ENCODE measurements at places on chromosomes 1 and 21. TPM values are rescaled to one million over a fixed set of nuclear protein-coding genes. Genes with fewer than 3 reads are reported as not detected.

DNA sequence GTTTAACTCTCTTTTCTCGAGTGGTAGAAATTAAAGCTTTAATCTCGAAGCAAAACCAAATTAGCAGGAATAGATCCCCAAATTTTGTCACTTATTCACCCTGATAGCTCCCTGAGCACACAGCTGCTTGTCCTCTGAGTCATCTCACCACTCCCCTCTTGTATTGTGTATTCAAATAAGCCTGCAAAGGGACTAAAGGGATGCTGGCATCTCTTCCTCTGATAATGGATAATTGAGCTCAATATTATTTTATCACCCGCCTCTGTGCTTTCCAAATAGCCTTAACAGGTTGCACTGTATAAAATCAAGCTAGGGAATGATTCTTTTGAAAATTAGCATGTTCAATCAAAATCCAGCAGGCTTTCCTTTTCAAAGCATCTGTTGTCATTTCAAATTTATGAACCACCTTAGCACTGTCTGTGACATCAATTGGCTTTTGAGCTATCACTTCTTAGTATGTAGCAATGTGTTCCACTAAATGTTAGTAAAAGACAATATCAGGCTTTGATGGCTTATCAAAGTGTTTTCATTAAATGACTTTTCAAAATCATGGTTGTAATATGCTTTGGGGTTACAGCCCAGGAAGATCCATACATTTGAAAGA, 561.6 kb downstream of the PLA2G4A start:
- H3K36me3 ChIP-seq = no peaks in the 10 kb centered on the region
- no peak for DNase-seq
- H3K27ac ChIP-seq = no peak overlapping the region
- no peaks in the 10 kb centered on the region for H3K27me3 ChIP-seq

GRCh38 chr1:99781798-99782197, 15.4 kb upstream of the FRRS1 start:
- no peak overlapping the region for H3K27ac ChIP-seq
- H3K4me1 ChIP-seq = no peaks in the 10 kb centered on the region
- no peak overlapping the region for H3K4me3 ChIP-seq
- no peak for DNase-seq
- H3K27me3 ChIP-seq = peaks cover 28% of the 10 kb centered on the region

DNA sequence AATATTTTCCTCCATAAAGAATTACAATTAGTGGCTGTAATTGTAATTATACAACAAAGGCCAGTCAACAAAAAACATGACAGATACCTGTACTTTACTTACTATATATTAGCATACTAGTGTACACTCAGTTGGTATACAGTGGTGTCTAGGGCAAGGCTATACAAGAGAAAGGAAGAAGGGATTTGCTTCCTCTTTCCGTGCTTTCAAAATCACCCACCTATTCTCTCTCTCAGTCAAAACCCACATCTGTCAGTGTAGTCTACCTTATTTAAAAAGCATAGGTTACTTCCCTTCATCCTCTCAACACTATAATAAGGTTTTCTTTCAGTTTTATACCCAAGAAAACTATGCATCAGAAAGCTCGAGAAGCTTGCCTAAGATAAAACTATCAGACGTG, 355.8 kb upstream of the NR5A2 start:
- no peak for DNase-seq
- H3K27me3 ChIP-seq = peaks cover 62% of the 10 kb centered on the region
- no peaks in the 10 kb centered on the region for H3K4me1 ChIP-seq
- no peaks in the 10 kb centered on the region for H3K36me3 ChIP-seq
- no peak overlapping the region for H3K27ac ChIP-seq

- peaks cover 19% of the 10 kb centered on the region for H3K4me1 ChIP-seq
- no peaks in the 10 kb centered on the region for H3K36me3 ChIP-seq
- no peaks in the 10 kb centered on the region for H3K27me3 ChIP-seq
- no peak for DNase-seq
- no peak overlapping the region for H3K4me3 ChIP-seq
Observed at GRCh38 chr1:241985787-241986186, 13.1 kb downstream of the MAP1LC3C start.

- no peaks in the 10 kb centered on the region for H3K36me3 ChIP-seq
- no peak for DNase-seq
- no peak overlapping the region for H3K4me3 ChIP-seq
- H3K27ac ChIP-seq = no peak overlapping the region
Observed at GRCh38 chr1:74684301-74684700, 10.7 kb upstream of the ERICH3 start.

GRCh38 chr1:117388328-117388727, 21.1 kb downstream of the MAN1A2 start:
- no peak for DNase-seq
- peaks cover 8% of the 10 kb centered on the region for H3K4me1 ChIP-seq
- no peaks in the 10 kb centered on the region for H3K27me3 ChIP-seq
- no peak overlapping the region for H3K27ac ChIP-seq

- peak overlapping the region; percentile 76 for H3K27ac ChIP-seq
- H3K36me3 ChIP-seq = peaks cover 64% of the 10 kb centered on the region
- no peak for DNase-seq
- H3K4me3 ChIP-seq = no peak overlapping the region
- H3K27me3 ChIP-seq = no peaks in the 10 kb centered on the region
Observed at GRCh38 chr1:42937836-42938644, 20.6 kb downstream of the SLC2A1 start.

GRCh38 chr21:28257276-28257675, 735.4 kb downstream of the LTN1 start:
- no peak for DNase-seq
- H3K36me3 ChIP-seq = no peaks in the 10 kb centered on the region
- H3K27me3 ChIP-seq = no peaks in the 10 kb centered on the region
- peaks cover 24% of the 10 kb centered on the region for H3K4me1 ChIP-seq
- H3K27ac ChIP-seq = no peak overlapping the region

GRCh38 chr21:40568807-40569206, 278.2 kb downstream of the DSCAM start:
- H3K4me1 ChIP-seq = no peaks in the 10 kb centered on the region
- no peaks in the 10 kb centered on the region for H3K27me3 ChIP-seq
- no peak for DNase-seq
- H3K4me3 ChIP-seq = no peak overlapping the region
- no peaks in the 10 kb centered on the region for H3K36me3 ChIP-seq

DNA sequence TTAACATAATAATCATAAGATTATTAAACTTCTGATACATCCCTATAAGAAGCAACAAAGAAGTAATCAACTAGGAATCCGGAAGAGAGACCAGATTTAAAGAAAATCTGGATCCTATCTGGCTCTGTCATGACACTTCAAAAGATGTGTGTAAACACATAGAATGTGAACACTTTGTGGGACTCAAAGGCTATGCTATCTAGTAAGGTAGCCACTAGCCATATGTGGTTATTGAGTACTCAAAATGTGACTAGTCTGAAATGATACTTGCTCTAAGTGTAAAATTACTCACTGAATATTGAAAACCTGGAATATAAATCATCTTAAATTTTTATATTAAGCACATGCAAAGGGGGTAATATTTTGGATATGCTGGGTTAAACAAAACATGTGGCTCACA, 8.7 kb downstream of the FUBP1 start:
- H3K4me1 ChIP-seq = peaks cover 32% of the 10 kb centered on the region
- no peaks in the 10 kb centered on the region for H3K27me3 ChIP-seq
- no peak for DNase-seq
- H3K36me3 ChIP-seq = peaks cover 43% of the 10 kb centered on the region
- no peak overlapping the region for H3K27ac ChIP-seq

DNA sequence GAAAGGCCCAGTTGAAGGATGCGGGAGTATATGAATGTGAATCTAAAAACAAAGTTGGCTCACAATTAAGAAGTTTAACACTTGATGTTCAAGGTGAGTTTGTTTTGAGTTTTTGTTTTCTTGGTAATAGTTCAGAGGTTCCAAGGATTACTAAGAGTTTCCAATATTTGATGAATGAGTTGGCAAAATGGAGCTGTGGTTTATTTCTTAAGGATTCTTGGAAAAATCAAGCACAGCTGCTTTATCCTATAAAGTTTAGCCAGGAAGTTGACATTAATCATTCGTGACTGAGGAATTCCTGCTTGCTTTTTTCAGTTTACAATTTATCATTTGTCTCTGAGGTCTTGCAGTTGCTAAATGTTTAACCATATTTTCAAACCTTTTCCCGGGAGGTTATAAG, 15.1 kb downstream of the VCAM1 start:
- peaks cover 46% of the 10 kb centered on the region for H3K4me1 ChIP-seq
- no peak overlapping the region for H3K4me3 ChIP-seq
- H3K36me3 ChIP-seq = peaks cover 6% of the 10 kb centered on the region
- no peaks in the 10 kb centered on the region for H3K27me3 ChIP-seq
- no peak for DNase-seq
- peak overlapping the region; percentile 79 for H3K27ac ChIP-seq

DNA sequence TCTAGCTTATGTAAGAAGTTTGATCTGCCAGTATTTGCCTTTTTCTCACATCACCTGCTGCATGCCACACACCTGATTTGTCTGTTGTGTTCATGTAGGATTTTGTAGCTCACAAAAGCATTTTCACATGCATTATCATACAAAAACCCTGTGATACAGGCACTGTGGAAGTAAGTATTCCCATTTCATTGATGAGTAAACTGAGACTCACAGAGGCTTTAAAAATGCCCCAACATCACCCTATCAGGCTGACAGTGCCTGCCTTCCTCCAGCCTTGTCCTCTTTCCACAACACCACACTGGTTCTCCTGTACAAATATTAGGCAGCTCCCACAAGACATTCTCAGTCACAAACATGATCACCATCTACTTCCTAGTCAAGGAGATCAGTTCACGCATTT, 85.9 kb upstream of the UBE2U start:
- no peak overlapping the region for H3K4me3 ChIP-seq
- H3K36me3 ChIP-seq = no peaks in the 10 kb centered on the region
- no peak overlapping the region for H3K27ac ChIP-seq
- H3K27me3 ChIP-seq = no peaks in the 10 kb centered on the region
- no peak for DNase-seq

- H3K27me3 ChIP-seq = no peaks in the 10 kb centered on the region
- H3K4me1 ChIP-seq = peaks cover 41% of the 10 kb centered on the region
- H3K4me3 ChIP-seq = peak overlapping the region; percentile 95
- H3K27ac ChIP-seq = peak overlapping the region; percentile 97
- peaks cover 2% of the 10 kb centered on the region for H3K36me3 ChIP-seq
Observed at GRCh38 chr1:97918961-97919360, 1.9 kb downstream of the DPYD start.

- no peak overlapping the region for H3K4me3 ChIP-seq
- no peak overlapping the region for H3K27ac ChIP-seq
- no peaks in the 10 kb centered on the region for H3K27me3 ChIP-seq
- H3K4me1 ChIP-seq = peaks cover 12% of the 10 kb centered on the region
- no peak for DNase-seq
Observed at GRCh38 chr1:145845144-145845513, 301 bp upstream of the NUDT17 start.

DNA sequence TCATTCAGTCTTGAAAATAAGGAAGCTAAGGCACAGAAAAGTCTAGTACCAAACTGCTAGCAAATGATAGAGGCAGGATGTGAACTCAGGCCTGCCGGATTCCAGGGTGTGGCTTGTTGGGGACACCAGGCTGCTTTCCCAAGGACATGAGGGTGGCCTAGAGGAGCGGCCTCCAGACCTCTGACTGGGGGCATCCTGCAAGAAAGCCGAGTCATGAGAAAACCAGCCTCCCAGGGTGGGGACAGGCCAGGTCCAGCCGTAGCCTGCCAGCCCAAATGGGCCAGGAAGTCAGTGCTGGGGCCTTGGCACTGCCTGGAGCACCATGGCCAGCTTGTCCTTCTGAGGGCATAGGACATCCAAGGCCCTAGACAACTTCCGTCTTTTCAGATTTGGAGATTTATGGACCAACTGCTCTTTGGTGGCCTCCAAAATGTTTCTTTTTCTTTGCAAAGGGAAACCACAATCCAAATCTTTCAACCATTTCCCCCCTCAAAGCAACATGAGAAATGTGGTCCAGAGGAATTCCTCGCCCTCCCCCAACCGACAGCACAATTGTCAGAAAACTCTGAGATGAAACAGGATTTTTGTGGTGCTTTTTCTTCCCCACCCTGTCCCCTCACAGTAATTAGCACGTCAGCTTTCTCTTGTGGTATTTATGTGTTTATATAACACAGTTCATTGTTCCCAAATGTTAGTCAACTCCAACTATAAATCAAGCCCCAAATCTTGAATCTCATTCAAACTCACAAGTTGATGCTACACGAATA, 212.3 kb downstream of the KAZN start:
- no peaks in the 10 kb centered on the region for H3K27me3 ChIP-seq
- H3K4me3 ChIP-seq = no peak overlapping the region
- DNase-seq = no peak

DNA sequence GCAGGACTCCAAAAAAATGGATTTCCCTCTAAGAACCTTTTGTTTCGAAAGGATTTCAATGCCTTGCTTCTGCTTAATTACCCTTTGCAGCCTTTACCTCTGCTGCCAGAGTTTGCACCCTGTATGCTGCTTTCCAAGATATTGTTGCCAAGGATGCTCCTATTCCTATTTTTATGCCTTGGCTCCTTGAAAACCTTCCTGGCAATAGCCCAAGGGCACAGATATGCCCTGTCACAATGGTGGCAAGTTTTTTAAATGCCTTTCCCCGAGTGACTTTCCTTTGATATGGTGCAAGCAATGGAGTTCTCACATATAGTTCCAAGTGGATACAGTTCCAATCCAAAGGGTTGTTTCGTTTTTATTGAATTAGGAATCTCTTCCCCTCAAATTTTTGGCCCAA, 1983.0 kb downstream of the MRPL39 start:
- H3K4me1 ChIP-seq = no peaks in the 10 kb centered on the region
- no peak overlapping the region for H3K27ac ChIP-seq
- DNase-seq = no peak

GRCh38 chr1:184647471-184647870, 107.2 kb downstream of the EDEM3 start:
- H3K36me3 ChIP-seq = no peaks in the 10 kb centered on the region
- no peaks in the 10 kb centered on the region for H3K27me3 ChIP-seq
- H3K4me3 ChIP-seq = no peak overlapping the region

DNA sequence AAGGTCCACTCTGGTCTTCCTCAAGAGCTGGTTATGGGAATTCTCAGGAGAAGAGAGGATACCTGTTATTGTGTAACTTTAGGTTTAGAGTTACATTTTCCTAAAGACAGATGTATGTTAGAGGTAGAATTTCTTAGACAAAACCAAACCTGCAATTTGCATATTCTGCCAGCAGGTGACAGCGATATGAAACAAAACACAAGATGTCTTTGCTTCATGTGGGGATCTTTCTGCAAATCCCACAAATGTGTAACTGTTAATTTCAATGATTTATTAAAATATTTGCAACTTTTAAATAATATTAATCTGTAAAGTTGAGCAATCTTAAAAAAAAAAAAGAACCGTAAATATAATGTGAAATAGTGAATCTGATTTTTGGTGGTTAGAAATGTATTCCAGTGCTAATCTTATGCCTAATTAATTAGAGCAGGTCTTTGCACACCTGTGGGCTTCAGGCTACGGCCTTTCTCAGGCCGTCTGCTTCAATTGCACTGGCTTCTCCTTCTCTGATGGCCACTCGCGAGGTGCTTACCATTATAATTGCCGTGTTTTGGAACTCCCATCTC, 33.4 kb downstream of the FAM78B start:
- H3K36me3 ChIP-seq = no peaks in the 10 kb centered on the region
- no peak overlapping the region for H3K27ac ChIP-seq
- no peak for DNase-seq
- no peaks in the 10 kb centered on the region for H3K4me1 ChIP-seq
- H3K27me3 ChIP-seq = no peaks in the 10 kb centered on the region

GRCh38 chr1:60874718-60875117, 207.6 kb upstream of the NFIA start:
- no peak overlapping the region for H3K4me3 ChIP-seq
- H3K27ac ChIP-seq = no peak overlapping the region
- no peaks in the 10 kb centered on the region for H3K27me3 ChIP-seq

Gene GPR25
- total RNA-seq = not detected

Gene TRABD2B
- not detected for total RNA-seq

Gene LCE1D
- not detected for total RNA-seq

Gene UBL4B
- total RNA-seq = not detected

Data from osteocyte (in vitro differentiated cells).